T follicular helper cell (primary cell): ENCODE measurements at places on chromosomes 5 and 9.

- DNase-seq: no peak
Measured at GRCh38 chr9:75455444-75455921, 367.2 kb downstream of the OSTF1 start.

DNA sequence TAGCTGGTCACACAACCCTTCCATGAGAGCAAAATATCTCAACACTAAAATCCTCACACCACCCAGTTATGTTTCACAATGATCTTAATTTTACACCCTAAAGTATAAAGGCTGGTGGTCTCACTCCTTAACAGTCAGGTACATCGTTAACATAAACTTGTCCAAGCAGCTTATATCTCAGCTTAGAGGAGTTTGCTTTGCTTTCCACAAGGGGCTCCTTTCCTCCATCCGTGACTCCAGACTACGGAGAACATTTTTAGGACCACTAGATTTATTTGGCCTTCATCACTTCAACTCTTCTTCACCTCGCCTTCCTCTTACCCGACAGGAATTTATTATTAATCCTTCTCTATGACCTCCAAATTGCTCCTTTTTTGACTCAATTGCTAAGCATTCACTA, 1014.1 kb upstream of the NUDT12 start:
- DNase-seq: no peak

GRCh38 chr9:69637817-69638200, 34.4 kb downstream of the APBA1 start:
- no peak for DNase-seq

GRCh38 chr5:113343343-113343742, 91.4 kb downstream of the TSSK1B start:
- DNase-seq: no peak

DNA sequence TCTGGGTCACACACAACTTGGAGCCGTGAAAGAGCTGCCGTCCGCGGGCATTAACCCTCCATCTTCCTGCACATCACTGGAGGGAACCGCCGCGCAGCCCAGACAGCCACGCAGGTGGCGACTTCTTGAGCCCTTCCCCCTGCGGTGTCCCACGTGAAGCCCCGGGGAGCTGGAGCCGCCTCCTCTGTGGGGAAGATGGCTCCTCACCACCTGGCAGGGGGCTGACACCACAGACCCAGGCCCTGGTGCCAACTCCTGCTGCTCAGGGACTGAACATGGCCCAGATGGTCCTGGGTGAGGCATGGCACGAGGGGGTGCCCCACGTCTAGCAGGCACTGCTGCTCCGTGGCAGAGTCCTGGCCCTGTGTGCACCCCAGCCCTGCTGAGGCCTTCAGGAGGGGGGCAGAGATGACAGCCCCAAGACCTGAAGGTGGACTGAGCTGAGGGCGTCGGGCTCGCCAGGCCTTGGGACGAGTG, 38.9 kb downstream of the NDUFS6 start:
- no peak for DNase-seq

- no peak for DNase-seq
Measured at GRCh38 chr9:89038382-89039103, 47.3 kb downstream of the S1PR3 start.

GRCh38 chr9:135216791-135217441, 129.4 kb downstream of the OLFM1 start:
- DNase-seq: no peak

GRCh38 chr5:108727236-108727650, 20.5 kb upstream of the FER start:
- no peak for DNase-seq

DNA sequence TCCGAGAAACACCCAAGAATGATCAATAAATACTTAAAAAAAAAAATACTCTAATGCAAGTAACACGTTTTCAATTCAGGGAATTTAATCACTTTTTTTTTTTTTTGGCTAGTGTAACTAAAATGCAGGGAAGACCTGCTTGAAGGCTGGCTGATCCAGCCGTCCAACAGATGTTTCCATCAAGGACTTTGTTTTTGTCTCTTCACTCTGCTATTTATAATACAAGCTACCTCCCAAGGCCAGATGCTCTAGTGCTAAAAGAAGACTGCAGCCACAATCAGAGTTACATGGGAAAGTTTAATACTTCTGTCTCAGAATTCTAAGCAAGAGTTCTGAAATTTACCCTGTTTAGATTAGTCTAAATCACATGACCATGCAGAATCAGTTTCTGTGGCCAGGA, 14.5 kb downstream of the TBCA start:
- DNase-seq: no peak

GRCh38 chr9:71112866-71113265, 8.6 kb downstream of the TRPM3 start:
- no peak for DNase-seq

DNA sequence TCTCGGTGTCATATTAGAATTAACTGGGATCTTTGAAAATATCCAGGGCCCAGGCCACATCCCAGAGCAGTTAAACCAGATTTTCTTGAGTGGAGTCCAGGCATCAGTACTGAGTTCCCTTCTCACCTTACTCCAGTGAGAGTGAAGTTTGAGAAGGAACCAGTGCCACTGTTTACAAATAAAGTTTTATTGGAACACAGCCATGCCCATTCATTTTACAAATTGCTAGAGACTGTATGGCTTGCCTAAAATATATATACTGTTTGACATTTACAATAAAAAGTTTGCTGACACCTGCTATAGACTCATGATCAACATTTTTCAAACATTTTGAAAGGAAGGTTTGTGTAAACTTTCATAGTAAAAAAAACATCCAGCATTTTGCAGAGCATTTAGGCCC, 63.7 kb upstream of the DMRT3 start:
- DNase-seq: no peak
